ENCODE measurements at places on chromosomes 12 and 14. TPM values are rescaled to one million over a fixed set of nuclear protein-coding genes. Genes with fewer than 3 reads are reported as not detected.
A peak's percentile ranks its signal among the peaks of the same experiment; 100 is the strongest.

DNA sequence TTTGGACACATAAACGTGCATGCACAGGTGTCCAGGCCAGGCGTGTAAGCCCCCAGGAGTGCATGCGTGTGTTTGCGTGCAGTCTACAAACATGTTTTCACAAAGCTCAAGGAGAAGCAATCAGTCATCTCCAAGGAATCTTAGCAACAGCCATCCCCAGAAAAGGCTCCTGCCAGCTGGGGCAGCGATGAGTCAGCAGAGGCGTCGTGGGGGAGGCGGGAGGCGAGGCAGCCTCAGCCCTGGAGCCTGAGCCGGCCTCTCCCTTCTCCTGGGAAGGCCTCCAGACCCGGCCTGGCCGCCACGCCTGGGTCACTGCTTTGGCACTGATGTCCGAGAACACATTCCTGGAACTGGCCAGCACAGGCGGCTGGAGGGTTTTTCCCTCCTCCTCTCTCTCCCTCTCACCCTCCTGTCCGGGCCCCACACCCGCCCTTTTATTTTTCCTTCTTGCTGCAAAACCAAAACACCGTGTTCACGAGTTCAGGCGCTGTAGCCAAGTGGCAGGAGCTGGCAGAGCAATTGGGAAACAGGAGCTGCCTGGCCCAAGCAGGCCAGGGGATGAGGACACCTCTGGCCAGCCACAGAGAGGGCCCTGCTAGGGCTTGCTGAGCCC, 92.7 kb downstream of the LRRC74A start:
- DNase-seq, result peak; percentile 97

- DNase-seq, result no peak
These were observed 26.5 kb downstream of the TUNAR start for GRCh38 chr14:95903165-95903564.

DNA sequence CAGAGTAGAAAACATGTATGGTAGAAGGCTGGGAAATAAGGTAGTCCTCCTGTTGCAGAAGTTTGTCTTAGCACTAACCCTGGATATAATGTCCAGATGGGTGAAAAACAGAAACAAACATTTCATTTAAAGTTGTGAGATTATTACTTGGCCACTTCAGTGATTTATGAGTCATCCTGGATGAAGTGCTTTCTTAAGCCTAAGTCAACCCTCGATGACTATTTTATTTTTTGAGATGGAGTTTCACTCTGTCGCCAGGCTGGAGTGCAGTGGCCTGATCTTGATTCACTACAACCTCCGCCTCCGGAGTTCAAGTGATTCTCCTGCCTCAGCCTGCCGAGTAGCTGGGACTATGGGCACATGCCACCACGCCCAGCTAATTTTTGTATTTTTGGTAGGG, 10.2 kb downstream of the DLST start:
- no peak for DNase-seq

DNA sequence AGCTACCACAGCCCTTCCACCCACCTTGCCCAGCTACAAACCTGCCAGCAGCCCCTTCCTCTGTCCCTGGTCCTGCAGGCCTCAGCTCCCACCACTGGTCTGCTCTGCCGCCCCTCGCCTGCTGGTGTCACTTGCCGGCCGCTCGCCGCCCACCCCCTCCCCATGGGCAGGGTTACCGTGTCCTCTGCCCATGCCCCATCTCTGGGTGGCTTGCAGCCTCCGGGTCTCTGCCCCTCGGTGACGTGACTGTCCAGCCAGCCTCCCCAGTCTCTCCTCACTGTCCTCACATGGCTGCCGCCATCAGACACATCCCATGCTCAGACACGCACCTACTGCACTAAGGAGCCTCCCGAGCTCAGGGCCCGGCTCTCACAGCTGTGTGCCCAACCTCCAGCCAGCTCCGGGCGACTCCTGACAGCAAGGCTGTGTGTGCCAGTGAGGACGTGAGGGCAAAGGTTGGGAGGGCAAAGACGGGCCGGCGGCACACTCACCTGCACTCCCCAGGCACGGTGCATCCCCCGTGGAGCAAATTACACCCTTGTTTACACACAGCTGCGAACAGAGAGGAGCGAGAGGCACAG, 13.4 kb downstream of the JAG2 start:
- no peak for DNase-seq

- no peak for DNase-seq
These were observed 73.9 kb downstream of the OTOGL start for GRCh38 chr12:80173083-80173864.

- DNase-seq, result no peak
These were observed at the start of gene AKAP6 for GRCh38 chr14:32329146-32329545. Gene AKAP6 (plus strand): TSS chr14:32329298. CDS start chr14:32433494, 104,196 bp downstream.

DNA sequence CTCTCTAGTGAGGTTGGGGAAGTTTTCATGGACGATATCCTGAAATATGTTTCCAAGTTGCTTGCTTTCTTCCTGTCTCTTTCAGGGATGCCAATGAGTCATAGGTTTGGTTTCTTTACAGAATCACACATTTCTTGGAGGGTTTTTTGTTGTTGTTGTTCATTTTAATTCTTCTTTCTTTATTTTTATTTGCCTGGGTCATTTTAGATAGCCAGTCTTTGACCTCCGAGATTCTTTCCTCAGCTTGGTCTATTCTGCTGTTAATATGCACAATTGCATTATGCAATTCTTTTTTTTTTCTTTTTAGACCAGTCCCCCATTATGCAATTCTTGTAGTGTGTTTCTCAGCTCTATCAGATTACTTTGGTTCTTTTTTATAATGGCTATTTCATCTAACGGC, 338.9 kb downstream of the AEBP2 start:
- DNase-seq, result no peak

GRCh38 chr12:76085520-76085868, 1.0 kb upstream of the NAP1L1 start:
- DNase-seq, result no peak

DNA sequence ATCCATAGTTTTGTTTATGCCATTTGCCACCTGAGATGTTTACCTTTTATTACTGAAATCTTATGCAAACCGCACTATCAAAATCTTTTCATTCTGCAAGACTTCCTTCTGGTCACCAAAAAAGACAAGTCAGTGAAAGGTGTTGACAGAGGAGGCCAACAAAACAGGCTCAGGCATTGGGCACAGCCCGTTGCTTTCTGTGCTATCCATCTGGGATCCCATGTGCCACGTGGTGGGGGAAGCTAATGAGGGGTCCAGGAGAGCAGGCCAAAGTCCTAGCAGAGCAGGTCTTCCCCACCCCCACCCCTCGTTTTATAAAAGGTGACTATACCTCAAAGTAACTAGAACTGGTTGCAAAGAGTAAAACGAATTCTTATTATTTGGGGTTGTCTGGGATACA, 1.2 kb downstream of the ALDH1L2 start:
- no peak for DNase-seq

- DNase-seq, result no peak
These were observed 142.3 kb upstream of the CPNE8 start for GRCh38 chr12:39047539-39048262.

GRCh38 chr12:50971946-50972345, 19.6 kb downstream of the HIGD1C start:
- no peak for DNase-seq

- DNase-seq, result no peak
These were observed 20.0 kb upstream of the DNAH10 start for GRCh38 chr12:123741937-123742572.

DNA sequence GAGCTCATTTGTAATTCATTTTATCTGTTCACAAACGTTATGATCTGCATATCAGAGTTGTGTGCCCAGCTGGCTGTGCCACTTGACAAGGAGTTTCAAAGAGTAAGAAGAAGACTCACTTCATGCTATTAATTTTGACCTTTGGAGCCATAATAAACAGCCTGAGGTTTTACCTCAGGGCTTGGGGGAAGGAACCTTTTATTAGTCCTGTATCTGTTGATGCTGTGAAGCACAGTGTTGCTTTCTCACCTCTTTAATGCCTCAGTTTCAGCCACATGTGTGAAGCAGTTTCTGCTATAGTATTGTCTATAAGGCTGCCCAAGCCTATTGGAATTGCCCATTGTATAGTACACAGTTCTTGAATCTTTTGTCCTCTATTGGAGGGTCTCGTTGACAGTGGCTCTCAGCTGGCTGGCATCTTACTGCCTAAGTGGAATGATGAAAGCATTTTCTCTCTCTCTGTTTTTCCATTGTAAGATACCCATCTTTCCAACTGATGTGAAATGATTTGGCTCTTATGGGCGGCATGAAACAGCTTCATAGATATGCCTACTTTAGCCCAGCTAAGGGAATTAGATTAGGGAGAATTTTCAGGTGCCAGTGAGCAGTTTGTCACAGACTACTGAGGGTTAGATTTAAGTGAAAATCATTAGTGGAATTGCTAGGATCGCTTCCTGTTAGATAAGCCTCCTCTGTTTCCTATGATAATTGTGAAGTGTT, 34.7 kb downstream of the GPATCH2L start:
- no peak for DNase-seq

DNA sequence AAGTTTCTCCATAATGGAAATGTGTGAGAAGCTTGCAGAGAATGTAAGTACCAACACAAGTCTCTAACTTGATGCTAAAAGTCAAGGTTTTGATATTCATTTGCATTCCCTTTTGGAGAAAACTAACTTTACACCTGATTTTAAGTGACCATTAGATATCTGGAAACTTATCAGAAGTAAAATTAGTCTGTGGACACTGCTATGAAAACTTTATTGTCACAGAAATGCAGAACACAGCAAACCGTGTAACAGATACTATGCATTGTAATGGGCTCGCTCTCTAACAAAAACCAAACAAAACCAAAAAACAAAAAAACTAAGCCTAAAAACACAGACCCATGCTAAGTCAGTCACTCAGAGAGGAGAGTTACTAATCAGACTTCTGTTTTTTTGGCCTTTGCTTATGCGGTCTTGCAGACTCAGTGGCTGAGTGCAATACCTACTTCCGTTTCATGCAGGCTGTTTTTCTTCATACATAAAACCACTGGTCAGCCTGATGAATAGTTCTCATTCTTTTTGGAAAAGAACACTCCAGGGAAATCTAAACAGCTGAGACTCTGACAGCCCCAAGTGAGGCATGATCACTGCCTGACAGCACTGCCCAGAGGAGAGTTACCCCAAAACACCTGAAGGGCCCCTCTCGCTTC, 35.7 kb downstream of the NRDE2 start:
- no peak for DNase-seq

- DNase-seq, result no peak
These were observed 60.0 kb downstream of the PPP2R5C start for GRCh38 chr14:101821528-101821927.

DNA sequence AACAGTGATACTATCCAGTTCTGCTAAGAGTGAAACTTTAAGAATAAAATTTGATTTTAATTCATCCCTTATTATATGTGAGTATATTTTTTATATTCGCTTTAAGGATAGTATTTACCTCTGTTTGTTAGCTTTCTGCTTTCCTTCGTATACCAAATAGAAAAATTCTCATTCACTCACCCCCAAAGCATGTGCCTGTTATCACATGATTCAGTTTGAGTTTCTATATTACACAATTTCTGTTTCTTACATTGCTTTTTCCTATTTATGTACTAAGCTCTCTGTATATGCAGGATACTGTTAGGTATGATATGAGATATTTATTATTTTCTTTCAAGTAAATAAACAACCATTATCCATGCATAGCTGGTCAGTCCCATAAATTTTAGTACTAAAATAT, 275.2 kb downstream of the FBXL14 start:
- no peak for DNase-seq

DNA sequence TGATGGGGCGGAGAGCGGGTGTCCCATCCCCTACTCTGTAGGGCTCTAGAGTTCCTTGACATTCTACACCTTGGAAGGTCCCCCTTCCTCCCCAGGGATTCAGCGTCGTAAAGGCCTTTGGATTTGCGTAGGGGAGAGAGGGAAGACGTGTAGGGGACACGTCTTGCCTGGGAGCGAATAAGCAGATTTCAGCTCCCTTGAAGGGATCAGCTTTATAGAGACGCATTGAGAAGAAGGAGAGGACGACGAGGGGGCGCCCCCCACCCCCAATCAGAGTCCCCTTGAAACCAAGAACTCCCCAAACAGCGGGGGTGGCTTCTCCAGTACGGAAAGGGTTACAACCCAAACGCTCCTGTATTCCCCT, 324 bp downstream of the CALCOCO1 start:
- no peak for DNase-seq

- DNase-seq, result no peak
These were observed 208.6 kb upstream of the PWP1 start for GRCh38 chr12:107477018-107477417.

- DNase-seq, result no peak
These were observed 21.3 kb downstream of the ANO2 start for GRCh38 chr12:5923751-5924150.

DNA sequence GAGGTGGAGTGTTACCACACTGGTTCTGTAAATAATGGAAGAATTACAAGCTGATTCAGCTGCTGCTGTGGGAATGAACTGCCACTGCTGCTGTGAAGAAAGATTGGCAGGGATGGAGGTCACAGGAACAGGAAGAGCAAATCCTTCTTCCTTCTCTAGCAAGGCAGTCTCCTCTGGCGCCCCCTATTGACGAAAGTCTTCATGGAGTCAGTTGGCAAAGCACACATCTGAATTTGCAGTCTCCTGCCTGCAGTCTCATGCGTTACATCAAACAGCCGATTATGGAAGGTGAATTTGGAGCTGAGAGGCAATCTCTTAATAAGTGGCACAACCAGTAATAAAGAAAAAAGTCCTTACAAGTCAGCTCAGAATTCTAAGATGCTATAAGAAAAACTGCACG, 106.0 kb upstream of the TMTC1 start:
- DNase-seq, result no peak

GRCh38 chr12:880656-881055, 68.8 kb downstream of the RAD52 start:
- DNase-seq, result no peak

MGAT2 gene
- polyA plus RNA-seq, result 27.9 TPM

BCL11B gene
- 5.2 TPM for polyA plus RNA-seq

RFX4 gene
- polyA plus RNA-seq, result not detected

NEUROD4 gene
- polyA plus RNA-seq, result not detected

PLEKHD1 gene
- polyA plus RNA-seq, result 0.01 TPM

ZBTB42 gene
- 0.73 TPM for polyA plus RNA-seq

FSCB gene
- polyA plus RNA-seq, result not detected

NELL2 gene
- 0.23 TPM for polyA plus RNA-seq

Data from keratinocyte (primary cell).